ENCODE measurements at places on chromosomes 7 and 10. TPM values are rescaled to one million over a fixed set of nuclear protein-coding genes. Genes with fewer than 3 reads are reported as not detected.

DNA sequence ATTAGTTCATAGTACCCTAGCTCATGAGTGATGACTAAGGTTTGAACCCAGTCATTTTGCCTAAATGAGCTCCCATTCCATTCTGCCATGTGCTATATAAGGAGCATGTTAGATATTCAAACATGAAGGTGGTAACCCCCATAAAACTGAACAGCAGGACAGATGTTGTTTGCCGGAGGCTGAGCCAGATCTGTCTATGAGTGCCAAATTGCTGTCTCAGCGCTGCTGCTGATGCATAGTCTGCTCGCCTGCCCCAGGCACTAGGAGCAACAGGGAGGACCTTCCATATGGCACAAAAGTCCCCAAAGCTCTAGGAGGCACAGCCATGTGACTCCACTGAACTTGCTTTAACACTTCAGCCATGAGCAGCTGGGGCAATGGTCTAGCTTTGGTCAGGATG, 466.0 kb upstream of the GHITM start:
- DNase-seq = no peak

IDI2 gene
- total RNA-seq = not detected

ELFN1 gene
- 7.8 TPM for total RNA-seq

DNA sequence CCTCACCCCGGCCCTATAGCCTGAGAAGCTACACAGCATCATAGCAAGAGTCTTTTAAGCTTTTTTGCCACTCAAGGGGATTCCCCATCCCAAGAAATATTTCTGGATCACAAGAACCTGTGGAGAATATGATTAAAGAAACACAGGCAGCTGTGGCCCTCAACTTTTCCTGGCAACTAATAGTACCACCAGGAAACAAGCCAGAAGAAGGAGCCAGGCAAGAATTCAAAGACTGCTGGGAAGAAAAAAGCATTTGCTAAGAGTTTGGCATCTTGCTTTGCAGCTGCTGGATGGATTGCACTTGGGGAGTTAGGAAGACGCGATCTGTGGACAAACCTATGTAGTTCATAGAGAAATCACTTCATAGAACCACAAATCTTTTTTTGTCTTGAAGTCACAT, 437.8 kb downstream of the PLXDC2 start:
- peak; percentile 10 for DNase-seq

DNA sequence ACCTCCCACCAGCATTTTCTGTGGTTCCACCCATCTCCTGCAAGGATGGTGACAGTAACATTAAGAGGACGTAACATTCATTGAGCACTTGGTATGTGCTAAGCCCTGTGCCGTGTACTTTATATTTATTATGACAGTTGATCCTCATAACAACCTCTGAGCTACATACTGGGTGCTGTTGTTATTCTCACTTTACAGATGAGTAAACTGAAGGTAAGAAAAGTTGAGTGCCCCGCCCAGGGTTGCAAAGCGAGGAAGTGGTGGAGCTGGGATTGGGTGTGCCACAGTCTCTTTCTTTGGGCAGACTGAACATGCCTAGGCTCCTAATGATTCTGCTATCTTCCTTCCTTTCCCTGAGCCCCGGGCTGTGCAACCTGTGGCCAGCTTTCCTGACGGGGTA, 107.4 kb downstream of the SH3PXD2A start:
- DNase-seq = no peak
